ENCODE measurements at places on chromosomes 7 and 10. TPM values are rescaled to one million over a fixed set of nuclear protein-coding genes. Genes with fewer than 3 reads are reported as not detected.
A peak's percentile ranks its signal among the peaks of the same experiment; 100 is the strongest.

GRCh38 chr7:7209412-7210050, 27.2 kb downstream of the C1GALT1 start:
- DNase-seq: no peak

DNA sequence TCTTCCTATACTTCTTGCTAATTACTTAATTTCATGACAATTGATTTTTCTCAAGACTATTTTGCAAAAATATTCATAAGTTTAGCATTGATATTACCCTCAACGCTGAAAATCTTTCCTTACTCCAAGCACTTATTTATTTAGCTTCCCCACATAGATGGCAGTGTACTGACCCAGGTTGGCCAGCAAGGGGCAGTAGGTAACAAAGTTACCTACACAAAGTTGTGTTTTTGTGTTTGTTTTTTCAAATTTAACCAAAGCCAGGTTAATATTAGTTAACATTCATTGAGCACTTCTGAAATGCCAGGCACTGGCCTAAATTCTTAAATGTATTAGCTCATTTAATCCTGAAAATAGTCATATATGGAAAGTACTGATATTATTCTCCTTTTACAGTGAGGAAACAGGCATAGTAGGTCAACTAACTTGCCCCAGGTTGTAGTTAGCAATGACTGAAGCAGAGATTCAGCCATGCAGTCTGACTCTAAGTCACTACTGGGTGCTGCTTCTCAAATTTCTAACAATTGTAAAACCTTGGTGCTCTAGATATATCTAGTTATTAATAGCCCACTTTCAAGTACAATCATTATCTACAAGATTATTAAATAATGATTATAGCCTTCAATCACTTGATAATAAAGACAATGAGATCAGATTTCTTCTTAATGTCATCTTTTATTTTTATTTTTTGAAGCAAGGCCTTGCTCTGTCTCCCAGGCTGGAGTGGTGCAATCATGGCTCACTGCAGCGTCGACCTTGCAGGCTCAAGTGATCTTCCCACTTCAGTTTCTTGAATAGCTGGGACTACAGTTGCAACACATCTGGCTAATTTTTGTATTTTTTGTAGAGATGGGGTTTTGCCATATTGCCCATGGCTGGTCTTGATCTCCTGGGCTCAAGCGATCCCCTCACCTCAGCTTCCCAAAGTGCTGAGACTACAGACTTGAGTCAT, 5.8 kb upstream of the GGCT start:
- no peak for DNase-seq

- DNase-seq: peak; percentile 46
These were observed 16.7 kb downstream of the POLL start for GRCh38 chr10:101571271-101571925.

- DNase-seq: no peak
These were observed 125.2 kb downstream of the MAD1L1 start for GRCh38 chr7:2107386-2108070.

Gene ZDHHC6
- total RNA-seq: 11.4 TPM

DNA sequence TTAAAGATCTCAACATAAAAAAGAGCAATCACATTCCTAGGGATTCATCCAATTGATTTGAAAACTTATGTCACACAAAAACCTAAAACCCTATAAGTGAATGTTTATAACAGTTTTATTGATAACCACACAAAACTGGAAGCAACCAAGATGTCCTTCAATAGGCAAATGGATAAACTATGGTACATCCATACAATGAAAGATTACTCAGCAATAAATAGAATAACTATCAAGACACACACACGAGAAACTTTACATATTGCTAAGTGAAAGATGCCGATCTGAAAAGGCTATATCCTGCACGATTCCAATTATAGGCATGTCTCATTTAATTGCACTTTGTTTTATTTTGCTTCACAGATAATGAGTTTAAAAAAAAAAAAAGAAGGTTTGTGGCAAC, 83.3 kb downstream of the ATE1 start:
- no peak for DNase-seq

- no peak for DNase-seq
These were observed 67.8 kb downstream of the EGFR start for GRCh38 chr7:55086413-55087201.

GRCh38 chr7:47836503-47837202, 111.6 kb downstream of the PKD1L1 start:
- no peak for DNase-seq
